ENCODE measurements at places on chromosomes 7 and 10.

DNA sequence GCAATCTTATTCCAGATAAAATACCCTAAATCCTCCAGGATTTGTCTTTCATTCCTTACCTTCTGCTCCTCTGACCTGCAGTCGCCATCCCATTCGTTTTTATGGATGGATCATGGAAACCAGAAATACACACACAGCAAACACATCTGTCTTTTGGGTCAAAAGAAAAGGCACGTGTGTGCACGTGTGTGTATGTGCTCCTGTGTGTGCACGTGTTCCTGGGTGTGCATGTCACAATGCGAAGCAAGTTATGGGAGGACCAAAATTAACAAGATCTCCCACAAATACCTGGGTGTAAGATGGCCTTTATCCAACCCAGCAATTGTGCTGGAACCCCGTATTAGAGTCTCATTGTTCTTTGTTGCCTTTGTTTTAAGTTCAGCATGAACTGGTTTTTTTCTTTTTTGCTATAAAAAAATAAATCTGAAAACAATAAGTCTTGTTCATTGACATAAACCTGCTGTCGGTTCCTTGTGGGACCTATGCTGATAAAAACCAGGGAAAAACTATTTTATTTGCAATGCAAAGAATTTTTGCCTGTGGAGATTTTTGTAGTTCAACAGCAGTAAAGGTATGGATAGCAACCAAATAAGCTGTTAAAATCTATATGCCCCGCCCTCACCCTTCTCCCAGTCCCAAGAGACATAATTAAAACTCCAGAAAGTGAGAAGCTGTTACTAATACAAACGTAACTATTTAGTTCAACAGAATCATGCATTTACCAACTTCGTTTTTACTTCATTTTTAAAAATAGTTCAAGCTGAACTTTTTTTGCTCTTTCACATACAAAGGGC is 229.6 kb downstream of the CREB5 start:
- no peak for DNase-seq

- no peak for DNase-seq
Observed at GRCh38 chr7:36109013-36109627, 43.9 kb upstream of the EEPD1 start.

DNA sequence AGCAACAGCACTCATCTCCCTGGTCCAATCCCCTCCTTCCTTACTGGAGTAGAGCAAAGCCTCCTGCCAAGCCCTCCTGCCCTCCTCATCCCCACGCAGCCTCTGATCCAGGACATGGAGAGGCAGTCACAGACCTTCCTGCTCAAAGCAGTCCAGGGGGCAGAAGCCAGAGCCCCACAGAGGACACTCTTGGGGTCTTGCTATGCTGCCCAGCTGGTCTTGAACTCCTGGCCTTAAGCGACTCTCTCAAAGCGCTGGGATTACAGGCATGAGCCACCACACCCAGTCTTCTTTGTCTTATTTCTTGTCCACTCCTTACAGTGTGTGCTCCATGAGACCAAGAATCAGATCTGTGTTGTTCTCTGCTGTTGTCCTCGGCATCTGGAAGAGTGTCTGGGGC is 26.6 kb upstream of the MNX1 start:
- DNase-seq: no peak

DNA sequence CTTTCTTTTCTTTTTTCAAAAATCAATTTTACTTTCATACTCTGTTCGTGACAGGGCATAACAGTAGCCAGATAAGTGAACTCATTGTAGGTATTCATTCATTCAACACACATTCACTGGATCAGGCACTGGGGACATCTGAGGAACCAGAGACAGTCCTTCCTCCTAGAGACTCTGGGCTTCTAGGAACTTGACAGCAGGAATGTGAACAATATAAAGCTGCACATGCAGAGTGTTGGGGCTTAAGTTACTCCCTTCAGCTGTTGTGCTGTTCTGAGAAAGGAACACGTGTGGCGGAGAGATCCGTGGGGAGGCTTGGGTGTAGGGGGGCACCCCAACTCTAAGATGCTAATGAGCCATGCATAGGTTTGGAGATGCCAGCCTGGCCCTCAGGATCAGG is 120.4 kb downstream of the PKD1L1 start:
- DNase-seq: no peak

DNA sequence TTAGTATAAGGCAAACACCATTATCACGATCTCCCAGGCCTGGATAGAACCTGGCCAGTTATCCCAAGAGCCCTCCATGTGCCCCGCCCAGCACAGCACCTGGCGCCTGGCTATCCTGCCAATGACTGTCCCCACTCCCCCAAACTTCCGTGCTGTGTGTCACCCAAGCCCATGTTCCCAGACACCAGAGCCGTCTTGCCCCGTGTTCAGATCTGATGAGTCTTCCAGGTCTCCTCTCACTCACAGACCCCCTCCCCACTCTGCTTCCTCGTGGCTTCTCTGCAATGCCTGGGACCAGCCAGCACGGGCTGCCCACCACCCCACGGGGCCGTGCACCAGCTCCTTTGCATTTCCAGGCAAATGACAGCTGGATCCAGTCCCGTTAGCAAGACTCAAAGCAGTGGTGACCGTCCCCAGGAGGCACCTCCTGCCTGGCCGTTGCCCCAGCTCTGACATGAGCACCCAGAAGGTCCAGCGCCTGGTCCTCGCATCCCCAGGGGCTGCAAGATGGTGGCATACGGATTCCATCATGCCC is 43.8 kb upstream of the INPP5A start:
- DNase-seq: no peak

- no peak for DNase-seq
Observed at GRCh38 chr7:32289651-32290414, 200.3 kb downstream of the LSM5 start.

GRCh38 chr7:1662101-1662500 is 8.0 kb upstream of the ELFN1 start:
- DNase-seq: no peak

- DNase-seq: no peak
Observed at GRCh38 chr7:75711076-75711475, 27.7 kb downstream of the HIP1 start.

- no peak for DNase-seq
Observed at GRCh38 chr10:3117486-3117885, 50.1 kb downstream of the PFKP start.

GRCh38 chr10:16644146-16644545 is 122.5 kb upstream of the C1QL3 start:
- peak; percentile 9 for DNase-seq

DNA sequence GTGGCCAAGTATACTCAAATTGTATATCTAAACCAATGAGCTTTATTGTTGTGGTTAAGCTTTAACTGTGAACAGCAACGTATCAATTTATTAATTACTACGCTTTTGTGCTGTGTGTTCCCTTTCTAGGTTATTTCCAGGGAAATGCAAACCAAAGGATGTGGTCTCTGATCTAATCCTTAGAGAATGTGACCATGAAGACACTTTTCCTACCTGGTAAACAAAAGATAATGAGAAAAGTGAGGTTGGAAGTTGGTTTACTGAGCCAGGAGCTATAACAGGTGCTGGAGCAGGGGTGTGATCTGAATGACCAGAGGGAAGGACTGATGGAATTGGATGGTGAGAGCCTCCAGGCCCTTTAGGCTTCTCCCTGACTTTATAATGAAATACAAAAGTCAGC is 25.4 kb upstream of the CALU start:
- no peak for DNase-seq

DNA sequence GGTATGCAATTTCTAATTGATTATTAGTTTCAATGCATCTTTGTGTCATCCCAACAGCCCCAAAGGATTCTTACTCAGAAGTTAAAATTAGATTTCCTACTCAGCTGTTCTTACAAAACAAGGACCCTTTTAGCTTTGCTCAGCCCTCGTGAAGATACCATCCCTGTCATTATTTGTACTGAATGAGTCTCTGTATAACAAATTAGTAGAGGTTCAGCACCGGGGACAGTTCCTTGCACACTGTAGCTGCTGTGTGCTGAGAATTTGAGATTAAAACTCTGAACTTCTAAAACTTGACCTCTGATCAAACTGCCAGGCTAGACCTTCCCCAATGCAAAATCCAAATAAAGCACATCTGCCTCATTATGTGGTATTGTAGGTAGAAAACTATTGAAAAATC is 299.1 kb downstream of the LHFPL3 start:
- DNase-seq: no peak

DNA sequence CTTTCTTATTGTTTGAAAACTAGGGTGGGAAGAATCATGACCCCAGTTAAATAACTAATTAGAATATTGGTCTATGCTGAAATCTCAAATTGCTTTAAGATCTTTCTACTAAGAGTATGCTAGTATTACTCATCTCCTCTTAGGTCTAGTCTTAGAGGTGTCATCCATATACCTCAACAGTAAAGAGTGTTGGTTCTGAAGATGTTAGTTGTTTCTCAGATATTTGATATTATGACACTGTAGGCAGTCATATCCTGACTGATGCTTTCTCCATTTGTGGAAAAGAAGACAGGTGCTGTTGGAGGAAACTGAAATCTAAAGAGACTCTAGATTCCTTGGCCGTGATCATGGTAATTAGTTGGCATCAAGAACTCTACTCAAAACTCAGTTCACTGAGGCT is 21.2 kb downstream of the BPGM start:
- no peak for DNase-seq

GRCh38 chr10:36476399-36476798 is 649.0 kb upstream of the ANKRD30A start:
- no peak for DNase-seq

- DNase-seq: no peak
Observed at GRCh38 chr7:140607441-140607989, 33.1 kb downstream of the DENND2A start.

DNA sequence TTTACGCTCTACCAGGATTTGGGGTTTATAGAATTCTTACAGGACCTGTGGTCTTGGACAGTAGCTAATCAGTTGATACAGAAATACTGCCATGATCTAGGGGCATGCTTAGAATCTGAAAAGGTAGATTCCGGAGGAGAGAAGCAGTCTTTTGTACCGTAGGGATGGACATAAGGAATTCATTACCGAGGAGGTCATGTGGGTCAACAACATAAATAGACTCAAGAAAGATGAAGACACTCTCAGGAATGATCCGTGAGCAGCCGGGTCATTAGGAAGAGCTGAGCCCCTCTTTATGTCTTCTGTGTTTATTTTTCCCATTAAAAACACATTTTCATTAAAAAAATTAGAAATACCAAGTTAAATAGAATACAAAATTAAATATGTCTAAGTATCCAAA is 160.1 kb upstream of the TNS3 start:
- DNase-seq: no peak

DNA sequence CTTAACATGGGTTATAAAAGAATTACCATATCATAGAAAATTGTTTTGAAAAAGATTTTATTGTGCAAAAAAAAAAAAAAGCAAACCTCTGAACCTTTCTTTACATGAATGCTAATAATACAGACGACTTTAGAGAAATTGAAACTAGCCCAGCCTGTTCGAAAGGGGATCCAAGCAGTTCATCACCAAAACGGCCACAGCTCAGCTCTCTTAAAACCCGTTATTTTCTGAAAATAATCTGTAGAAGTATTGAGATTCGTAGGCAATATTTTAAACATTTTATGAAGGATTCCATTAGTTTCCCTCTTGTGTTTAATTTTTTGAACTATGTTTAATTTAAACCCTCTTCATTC is 9.9 kb upstream of the GSAP start:
- no peak for DNase-seq

DNA sequence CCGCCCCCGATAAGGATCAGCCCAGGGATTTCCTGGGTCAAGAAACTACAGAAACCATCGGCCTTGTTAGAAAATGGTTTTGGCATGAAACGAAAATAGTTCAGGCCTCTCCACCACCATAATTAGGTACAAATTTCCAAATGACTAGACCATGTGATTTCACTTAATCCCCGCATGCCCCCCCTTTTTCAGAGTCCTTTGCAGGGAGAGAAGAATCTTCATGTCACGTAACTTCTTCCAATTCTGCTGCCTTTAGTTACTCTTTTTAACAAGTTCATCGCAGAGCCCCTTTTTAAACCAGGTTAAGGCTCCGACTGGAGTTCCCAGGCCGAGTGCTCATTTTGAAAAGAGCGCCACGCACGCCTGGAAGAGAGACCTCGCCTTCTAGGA is 3.4 kb downstream of the PDGFA start:
- no peak for DNase-seq

DNA sequence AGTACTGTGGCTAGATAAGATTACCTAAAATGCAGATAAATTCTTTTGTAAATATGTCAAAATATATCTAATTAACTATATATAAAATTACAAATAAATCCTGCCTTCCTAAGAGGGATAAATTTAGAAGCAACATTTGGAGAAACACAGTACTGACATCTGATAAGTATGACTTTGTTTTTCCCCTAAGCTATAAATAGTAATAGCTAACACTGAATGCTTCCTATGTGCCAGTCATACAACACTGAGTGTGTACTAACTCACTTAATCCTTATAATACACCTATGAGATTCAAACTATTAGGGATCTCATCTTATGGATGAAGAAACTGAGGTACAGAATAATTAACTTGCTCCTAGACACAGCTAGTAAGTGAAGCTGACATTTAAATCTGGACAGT is 733.4 kb downstream of the MAGI2 start:
- DNase-seq: no peak

DNA sequence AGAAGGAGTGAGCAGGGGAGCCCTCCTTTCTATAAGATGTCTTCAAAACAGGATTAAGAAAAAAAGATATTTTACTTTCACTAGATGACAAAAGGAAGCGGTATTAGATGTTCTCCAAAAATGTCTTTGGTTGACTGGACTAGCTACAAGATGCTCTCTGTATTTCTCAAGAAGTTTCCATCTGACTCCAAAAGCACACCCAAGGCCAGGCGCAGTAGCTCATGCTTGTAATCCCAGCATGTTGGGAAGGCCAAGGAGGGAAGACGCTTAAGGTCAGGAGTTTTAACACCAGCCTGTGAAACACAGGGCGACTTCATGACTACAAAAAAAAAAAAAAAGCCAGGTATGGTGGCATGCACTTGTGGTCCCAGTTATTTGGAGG is 84.5 kb downstream of the PIP4K2A start:
- no peak for DNase-seq

- DNase-seq: no peak
Observed at GRCh38 chr7:20173828-20174227, 43.4 kb downstream of the MACC1 start.

DNA sequence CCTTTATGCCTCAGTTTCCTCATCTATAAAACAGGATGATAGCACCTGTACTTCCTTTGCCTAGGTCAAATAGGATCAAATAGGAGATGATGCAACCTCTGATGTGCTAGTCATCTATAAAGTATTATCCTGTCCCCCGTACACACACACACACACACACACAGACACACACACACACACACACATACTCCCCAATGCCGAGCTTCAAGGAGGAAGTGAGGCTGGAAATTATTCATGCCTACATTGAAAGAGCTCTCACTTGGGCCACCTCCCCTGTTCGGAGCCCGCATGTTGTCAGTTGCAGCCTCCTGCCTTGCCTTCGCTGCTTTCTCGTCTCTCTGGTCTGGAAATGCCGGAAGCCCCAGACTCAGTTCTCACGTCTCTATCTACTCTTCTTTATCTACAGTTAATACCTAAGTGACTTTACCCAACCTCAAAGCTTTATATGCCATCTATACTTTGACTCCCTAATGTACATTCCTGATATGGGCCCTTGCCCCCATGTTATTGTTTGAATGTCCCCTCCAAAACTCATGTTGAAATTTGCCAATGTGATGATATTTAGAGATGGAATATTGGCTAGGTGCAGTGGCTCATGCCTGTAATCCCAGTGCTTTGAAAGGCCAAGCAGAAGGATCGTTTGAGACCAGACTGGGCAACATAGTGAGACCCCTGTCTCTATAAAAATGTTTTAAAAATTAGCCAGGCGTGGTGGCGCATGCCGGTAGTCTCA is 6.9 kb upstream of the UBE2H start:
- DNase-seq: no peak

GRCh38 chr10:101189461-101190401 is 39.5 kb downstream of the LBX1 start:
- no peak for DNase-seq

Measured in A549 (cell line).